Frontal cortex (tissue), 4 donors: ENCODE measurements at places on chromosomes 2 and 18. TPM values are rescaled to one million over a fixed set of nuclear protein-coding genes. Genes with fewer than 3 reads are reported as not detected.

- no peak for DNase-seq
These were observed 213.1 kb upstream of the GULP1 start for GRCh38 chr2:188078534-188078933.

- no peak for DNase-seq
These were observed 56.2 kb downstream of the ANKMY1 start for GRCh38 chr2:240501531-240501991.

GRCh38 chr18:49682173-49682802, 120.4 kb downstream of the LIPG start:
- DNase-seq: no peak

DNA sequence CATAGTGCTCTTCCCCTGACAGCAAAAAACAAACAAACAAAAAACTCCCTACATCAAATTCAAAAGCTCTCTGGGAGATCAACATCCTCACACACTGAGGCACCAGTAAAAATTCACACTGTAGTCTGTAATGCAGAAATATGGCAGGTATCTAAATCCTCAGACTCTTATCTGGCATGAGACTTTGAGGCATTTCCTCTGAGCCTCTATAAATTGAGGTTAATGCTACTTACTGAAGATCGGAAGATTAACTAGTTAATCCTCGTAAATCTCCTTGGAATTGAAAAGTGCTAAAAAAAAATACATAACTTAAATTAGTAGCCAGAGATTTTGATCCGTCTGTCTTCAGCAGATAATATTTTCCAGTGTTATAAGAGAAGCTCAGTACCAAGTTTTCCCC, 65.0 kb downstream of the AP1S3 start:
- DNase-seq: no peak

DNA sequence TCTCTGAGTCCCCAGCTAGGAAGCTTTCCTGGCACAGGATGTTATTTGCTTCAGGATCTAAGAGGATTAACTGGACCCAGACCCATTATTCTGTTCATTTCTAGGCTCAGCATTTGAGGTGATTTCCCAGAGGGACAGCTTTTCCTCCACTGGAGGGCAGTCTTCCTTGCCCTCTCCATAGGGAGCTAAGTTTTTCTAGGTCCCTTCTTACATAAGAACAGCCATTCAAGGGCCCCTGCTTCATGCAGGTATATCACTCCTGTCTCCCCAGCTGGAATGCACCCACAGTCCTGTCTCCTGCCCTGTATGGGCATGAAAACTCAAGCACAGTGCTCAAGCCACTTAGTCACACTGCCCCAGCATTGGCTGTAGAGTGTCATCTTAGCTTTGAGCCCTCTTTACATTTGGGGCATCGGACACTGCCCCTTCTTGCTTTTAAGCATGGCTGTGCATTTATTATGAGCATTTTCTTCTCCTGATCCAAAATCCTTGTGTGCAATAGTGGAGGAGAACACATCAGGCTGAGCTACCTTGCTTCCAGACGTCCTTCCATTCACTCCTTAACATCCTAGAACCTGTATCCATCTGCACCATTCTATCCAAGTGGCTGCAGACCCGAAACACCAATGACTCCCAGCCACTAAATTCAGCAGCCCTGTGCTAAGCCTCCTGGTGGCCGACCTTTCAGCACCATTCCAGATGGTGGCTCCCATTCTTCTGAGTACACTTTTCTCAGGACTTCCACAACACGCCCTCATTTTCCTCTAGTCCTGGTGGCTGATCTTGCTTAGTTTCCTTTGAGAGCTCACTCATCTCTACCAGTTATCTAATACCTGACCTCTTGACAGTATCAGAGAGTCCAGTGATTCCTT, 80.0 kb downstream of the COPS8 start:
- no peak for DNase-seq

DGUOK gene
- total RNA-seq: 51.0 TPM

CCDC148 gene
- total RNA-seq: 32.6 TPM
